AG04449 (cell line): ENCODE measurements at places on chromosomes 5 and 9.

DNA sequence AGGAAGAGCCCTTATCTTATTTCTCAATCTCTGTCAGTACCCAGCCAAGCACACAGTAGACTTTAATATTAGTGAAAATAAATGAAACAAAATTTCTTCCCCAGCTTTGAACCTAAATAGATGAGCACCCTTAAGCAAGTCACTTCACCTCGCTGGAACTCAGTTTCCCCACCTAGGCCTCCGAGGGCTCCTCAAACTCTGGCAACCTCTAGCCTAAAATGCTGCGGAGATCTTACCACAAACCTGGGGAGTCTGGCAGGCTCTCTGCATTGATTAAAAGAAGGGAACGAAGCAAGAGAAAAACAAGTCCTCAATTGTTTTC, 326 bp downstream of the RIGI start:
- DNase-seq = no peak

DNA sequence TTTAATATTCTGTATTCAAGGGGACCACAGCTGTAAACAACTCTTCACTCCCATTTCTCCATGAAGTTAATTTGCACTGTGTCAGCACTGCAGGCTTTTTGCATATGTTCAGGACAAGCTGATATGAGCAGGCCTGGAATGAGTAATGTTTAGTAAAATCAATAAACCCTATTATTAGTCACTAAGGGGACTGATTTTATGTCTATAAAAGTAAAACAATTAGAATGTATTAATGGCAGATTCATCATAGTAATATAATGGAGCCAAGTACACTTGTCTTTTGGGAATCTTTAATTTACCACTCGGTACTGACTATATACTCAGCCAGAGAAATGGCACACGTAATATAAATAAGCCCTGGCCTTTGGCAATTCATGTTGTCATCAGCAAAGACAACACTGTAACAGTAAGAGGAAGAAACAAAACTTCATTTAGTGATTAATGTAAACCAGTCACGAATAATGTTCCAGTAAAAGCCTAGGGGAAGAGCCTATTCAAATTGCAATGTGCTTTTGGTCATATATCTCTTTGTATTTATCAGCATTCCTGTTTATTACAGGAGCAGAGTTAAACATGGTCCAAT, 111.6 kb downstream of the ZNF608 start:
- DNase-seq = no peak

GRCh38 chr9:137891588-137892423, 14.2 kb downstream of the CACNA1B start:
- DNase-seq = no peak

DNA sequence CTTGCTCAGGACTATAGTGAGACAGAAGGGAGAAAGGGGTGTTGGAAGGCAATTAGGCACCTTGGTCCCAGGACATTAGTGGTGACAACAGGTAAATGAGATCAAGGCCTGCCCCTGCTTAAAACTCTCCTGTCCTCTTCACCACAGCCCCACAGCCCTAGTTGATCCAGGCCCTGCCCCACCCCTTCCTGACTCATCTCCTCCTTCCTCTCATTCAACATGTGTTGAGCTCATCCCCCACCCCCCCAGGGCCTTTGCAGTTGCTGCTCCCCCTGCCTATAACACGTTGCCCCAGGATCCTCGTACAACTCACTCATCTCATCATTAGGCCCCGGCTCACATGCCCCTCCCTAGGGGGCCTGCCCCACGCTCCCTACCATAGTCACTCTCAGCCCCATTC, 66.8 kb downstream of the TSPAN17 start:
- DNase-seq = no peak

DNA sequence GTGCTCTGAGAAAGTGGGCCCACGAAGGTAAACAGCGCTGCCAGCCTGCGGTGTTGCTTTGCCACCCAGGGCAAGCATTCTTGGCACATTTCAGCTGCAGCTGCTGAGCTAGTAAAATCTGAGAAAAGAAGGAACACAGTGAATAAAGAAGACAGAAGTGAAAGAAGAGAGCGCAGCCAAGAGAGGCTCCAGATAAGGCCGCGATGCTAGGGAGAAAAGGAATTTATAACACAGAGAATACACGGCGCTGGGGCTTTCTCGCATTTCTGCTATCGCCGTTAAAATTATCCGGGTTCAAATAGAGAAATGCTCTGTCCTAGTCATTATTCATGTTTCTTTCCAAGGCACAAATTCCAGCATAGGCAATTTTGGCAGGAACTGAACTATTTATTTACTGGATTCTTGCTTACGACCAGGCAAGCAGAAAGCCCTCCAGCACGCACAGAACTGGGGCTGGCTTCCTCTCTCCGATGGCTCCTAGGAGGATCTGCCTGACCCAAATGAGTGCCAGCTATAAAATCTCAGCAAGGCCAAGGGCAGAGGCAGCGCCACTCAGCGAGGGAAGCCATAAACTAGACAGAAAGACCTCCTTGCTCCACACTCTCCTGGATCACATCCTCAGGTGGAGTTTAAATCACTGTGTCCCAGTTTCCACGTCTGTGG, 111.2 kb downstream of the ATPSCKMT start:
- no peak for DNase-seq

- no peak for DNase-seq
Observed at GRCh38 chr9:87615136-87615535, 110.8 kb upstream of the CTSL start.

GRCh38 chr5:173395257-173395932, 67.2 kb upstream of the STC2 start:
- DNase-seq = peak; percentile 7

GRCh38 chr9:127570533-127571111, 41.5 kb upstream of the STXBP1 start:
- no peak for DNase-seq

GRCh38 chr9:19057033-19057432, 7.8 kb downstream of the RRAGA start:
- DNase-seq = no peak

DNA sequence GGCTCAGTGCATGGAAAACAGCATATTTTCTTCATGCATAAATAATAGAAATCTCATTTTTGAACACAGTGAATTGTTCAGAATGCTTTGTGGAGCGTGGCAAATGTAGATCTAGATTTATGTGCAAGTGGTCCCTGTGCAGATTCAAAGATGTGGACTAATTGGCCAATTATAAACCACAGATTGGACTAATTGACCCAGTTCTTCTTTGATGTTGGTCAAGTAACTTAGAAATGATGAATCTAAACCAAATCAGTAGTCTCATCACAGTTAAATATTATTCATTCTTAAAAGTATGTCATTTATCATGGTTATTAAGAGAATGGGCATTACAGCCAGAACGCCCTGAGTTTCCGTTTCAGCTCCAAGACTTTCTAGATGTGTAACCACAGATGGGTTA, 11.7 kb upstream of the PDE4D start:
- no peak for DNase-seq

DNA sequence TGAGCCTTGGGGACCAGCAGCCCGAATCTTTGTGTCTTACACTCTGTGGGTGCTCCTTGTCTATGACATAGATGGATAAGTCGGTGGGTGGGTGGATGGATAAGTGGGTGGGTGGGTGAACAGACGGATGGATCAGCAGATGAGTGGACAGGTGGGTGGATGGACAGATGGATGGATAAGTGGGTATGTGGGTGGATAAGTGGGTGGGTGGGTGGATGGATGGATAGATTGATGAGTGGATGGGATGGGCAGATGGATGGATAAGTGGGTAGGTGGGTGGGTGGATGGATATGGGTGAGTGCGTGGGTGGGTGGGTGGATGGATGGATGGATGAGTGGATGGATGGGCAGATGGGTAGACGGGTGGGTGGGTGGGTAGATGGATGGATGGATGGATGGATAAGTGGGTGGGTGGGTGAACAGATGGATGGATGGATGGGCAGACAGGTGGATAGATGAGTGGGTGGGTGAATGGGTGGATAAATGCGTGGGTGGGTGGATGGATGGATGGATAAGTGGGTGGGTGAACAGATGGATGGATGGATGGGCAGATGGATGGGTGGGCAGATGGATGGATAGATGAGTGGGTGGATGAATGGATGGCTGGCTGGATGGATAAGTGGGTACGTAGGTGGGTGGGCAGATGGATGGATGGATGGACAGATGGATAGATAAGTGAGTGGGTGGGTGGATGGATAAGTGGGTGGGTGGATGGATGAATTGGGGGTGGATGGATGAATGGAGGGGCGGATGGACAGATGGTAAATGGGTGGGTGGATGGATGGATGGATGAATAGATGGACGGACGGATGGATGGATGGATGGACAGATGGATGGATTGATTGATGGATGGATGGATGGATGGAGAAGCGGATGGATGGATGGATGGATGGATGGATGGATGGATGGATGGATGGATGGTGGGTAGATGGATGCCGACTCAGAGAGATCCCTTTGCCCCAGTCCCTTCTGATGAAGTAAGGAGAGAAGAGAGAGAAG, 121.2 kb downstream of the VAV2 start:
- DNase-seq = no peak

GRCh38 chr5:113090336-113091106, 113.9 kb downstream of the DCP2 start:
- no peak for DNase-seq

GRCh38 chr9:33129886-33130881, 37.0 kb downstream of the B4GALT1 start:
- no peak for DNase-seq

DNA sequence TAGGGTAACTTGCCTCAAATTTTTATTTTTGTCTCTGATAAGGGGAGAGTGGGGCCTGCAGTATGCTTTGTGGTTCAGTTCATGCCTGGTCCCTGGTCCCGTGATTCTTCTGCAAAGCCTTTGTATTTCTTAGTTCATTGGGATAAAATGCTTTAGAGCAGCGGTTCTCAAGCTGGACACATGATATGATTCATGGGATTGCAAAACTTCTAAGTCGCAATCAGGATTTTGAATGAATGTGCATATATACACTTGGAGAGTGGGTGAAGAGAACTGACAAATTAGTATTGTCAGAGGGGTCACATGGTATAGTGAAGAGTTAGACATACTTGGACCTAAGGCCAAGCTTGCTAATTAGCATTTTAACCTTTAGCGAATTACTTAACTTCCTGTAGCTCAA, 265.4 kb upstream of the KLF9 start:
- no peak for DNase-seq

DNA sequence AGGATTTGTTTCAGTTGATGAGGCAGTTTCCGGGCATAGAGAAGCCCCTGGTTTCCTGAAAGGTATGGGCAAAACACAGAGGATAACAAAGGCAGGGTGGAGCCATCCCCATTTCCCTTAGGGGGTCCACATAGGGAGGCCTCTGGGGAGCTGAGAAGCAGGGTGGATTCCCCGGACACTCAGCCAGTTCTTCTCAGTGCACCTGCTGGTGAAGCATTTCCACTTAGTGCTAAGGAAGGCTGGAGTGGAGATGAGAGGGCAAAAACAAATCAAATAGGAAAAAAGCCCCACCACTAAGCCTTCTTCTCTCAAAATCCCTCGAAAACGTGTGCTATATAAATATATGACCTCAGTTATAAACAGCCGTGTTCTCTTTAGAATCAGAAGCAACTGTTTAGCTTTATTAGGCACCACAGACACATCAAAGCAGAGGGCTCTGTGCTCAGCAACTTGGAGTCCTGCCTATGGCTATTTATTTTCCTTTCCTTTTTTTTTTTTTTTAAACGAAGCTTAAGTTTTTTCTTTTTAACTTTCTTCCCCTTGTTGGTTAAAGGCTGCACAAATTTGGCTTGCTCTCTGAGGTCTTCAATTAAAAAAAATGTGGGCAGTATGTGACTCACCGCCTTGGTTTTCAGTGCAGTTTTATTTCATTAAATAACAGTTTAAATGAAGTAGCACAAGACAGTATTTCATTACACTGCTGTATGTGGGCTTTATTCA, 67.7 kb downstream of the PRDM6 start:
- peak; percentile 37 for DNase-seq

- no peak for DNase-seq
Observed at GRCh38 chr5:44011518-44011917, 377.7 kb downstream of the FGF10 start.

DNA sequence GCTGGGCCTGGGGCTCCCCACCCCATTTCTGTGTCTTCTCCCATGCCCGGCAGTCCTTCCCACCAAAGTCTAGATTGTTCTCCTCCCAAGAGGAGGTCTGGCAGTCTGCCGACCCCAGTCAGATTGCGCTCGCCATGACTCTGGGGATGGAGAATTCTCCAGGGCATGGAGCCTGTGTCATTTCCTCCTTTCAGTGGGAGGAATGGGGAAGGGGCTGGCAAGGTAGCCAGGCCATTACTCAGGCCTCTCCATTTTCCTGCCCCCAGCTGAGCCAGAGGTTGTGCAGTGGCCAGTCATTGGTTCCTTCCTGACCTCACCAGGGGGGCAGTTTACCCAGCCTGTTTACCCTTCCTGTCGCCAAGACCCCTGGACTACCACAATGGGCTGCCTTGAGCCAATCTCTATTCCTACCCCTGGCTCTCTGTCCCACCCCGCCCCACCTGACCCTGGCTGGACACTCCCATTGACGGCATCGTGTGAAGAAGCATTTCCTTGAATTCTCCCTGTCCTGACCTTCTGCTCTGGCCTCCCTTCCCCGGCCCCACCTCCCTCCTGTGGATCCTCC, 628 bp downstream of the SYNPO start:
- no peak for DNase-seq

GRCh38 chr5:80229902-80230255, 26.0 kb downstream of the SERINC5 start:
- no peak for DNase-seq

- no peak for DNase-seq
Observed at GRCh38 chr5:173878224-173878967, 9.8 kb upstream of the CPEB4 start.

- DNase-seq = no peak
Observed at GRCh38 chr9:16801871-16802466, 68.5 kb downstream of the BNC2 start.

GRCh38 chr5:138967791-138968448, 92.8 kb upstream of the LRRTM2 start:
- DNase-seq = no peak

DNA sequence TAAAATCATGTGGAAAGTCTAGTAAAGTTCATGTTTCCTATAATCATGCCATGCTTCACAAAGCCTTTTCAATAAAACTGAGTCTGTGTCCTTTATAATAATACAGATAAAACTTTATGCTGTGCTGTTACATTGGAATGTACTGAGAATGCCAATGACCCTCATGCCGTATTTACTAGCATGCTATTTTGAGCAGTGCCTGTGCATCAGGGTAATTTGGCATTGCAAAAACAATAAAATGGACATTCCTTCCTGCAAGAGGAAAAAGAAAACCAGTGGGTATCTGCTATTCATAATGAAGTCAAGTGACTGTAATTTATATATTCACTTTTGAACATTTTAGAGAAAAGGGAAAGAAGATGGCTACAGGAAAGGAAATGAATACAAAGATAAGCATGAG, 159.0 kb downstream of the PBX3 start:
- DNase-seq = peak; percentile 57

DNA sequence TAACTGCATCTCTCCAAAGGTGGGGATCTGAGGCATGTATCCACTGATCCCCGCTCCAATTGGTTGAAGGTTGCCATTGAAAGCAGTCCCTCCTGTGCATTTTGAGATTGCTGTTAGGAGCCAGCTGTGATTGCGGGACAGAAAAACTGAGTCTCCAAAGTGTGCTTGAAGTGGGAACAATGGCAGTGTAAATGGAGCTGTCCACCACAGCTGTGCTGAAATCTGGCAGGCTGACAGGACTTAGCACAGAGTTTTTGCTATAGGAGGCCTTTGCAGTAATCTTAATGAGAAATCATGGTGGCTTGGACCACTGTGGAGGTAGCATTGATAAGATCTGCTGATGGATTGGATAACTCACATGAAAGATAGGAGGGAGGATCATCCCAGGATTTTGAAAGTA, 3.3 kb downstream of the RNF20 start:
- no peak for DNase-seq
